ENCODE measurements at places on chromosomes 12 and 14.

DNA sequence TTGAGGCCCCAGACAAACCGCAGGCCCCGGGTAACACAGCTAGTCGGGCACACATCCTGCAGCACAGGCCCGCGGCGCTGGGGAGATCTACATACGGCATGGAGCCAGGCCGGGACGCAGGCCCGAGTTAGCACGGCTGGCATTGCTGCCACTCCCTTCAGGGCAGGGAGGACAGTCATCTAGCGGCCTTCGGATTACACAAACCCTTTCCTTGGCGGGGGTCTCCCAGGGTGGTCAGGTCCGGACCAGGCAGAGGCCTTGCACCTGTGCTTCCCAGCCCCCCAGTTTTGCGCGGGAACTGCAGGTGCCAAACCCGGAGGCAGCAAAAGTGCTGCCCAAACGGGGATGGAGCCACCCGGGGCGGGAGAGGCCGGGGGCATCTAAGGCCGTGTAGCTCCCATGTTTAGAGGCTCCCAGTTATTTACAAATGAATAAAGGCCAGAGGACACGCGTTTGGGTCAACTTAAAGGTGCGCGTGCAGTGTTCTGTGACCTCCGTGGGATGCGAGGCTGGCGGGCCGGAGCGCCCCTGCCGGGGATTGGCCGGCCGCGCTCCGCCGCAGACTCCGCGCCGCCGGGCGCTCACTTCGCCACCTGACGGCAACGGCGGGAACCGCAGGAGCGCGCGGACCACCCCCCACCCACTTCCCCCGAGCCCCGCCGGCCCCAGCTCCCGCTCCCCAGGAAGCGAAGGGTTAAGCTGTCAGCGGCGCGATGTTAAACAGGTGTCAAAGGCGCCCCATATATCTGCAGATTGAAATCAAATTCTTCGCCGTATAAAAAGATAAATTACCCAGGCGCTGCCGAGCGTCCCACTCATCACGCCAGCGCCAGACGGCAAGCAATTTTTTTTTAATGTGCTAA is 18.1 kb downstream of the VSX2 start:
- peak; percentile 84 for ATAC-seq

DNA sequence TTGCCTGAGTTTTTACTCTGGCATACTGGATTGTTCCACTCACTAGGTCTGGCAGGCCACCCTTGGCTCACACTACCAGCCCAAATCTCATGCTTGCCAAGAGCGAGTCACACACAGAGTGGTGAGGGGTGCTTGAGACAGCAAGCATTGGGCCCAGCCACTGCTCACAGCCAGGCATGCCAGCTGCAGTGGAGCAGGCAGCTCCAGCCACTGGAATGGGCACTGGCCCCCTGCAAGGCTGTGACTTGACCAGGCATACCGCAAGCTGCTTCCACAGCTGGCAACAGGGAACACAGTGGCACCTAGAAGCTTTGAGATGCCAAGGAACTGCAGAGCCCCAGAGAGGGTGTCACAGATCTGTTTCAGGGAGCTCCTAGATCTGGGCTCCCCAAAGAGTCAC is 488.5 kb downstream of the LRFN5 start:
- no peak for ATAC-seq

DNA sequence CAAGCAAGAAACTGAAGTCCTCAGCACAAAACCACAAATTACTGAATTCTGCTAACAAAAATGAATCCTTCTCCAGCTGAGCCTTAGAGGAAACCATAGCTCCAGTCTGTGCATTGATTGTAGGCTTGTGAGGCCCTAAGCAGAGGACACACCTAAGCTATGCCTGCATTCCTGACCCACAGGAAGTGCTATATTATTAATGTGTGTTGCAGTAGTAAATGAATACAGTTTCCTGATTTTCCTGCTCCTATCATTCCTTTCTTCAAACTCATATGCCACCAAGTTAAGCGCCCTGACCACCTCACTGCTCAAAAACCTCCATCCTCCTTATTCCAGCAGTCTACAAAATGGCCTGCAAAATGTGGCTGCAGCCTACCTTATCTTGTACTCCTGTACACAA is 151.9 kb upstream of the ABCD2 start:
- no peak for ATAC-seq

DNA sequence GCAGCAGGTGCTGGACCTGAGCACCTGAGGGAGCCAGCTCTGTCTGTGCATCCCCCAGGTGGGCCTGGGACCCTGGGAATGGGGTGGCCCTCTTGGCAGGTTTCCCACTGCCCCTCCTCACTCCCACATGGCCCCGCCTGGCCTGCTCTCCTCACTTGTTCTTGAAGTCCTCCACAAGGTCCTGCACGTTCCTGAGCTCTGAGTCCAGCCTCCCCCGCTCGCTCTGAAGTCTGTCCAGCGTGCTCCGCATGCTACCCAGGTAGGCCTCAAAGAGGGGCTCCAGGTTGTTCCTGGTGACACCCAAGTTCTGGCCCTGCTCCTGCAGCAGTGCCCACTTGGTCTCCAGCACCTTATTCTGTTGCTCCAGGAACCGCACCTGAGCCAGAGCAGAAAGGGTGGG is 2.9 kb downstream of the KRT79 start:
- no peak for ATAC-seq

GRCh38 chr14:53942970-53943750 is 13.5 kb downstream of the BMP4 start:
- ATAC-seq, result no peak

DNA sequence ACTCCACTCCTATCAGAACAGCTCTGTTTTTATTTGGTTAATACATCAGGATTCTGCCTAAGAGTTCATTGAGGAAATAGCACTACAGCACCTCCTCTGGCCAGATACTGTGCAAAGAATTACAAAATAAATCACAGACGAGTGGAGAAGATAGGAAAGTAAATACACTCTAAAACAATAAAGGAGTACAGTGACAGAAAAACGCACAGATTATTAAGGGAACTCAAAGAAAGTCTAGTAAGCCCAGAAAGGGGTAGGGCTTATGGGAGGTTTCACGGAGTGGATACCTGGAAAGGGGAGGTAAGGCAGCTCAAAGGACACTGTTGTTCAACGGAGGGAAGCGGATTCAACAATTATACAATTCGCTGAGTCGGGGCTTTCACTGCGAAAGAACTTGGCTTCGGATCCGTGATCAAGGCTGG is 5.5 kb downstream of the OR10AD1 start:
- ATAC-seq, result peak; percentile 52

DNA sequence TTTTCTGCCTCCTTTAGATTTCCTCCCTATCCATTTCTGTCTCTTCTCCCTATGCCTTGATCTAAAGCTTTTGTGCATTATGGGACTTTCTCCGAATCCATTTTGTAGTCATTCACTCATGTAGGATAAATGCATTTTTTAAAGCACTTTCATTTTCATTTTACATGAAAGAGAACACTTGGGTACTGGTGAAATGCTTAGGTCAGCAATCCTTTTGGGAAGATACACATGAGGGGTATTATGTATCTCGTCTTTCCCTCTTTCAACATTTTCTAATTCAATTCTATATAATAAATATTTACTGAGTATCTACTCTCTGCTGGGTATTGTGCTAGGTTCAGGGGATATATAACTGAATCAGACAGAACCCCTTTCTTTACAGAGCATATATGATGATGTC is 577.6 kb downstream of the NRXN3 start:
- no peak for ATAC-seq

GRCh38 chr12:42097971-42098370 is 46.7 kb downstream of the GXYLT1 start:
- peak; percentile 80 for ATAC-seq

All from stimulated activated memory B cell treated with anti-CD40 and anti-IgM and Interleukin-4, amounts not matched to agents 10 μg/mL and 1 μg/mL and 100 μg/mL, for 72 hours (primary cell).